ENCODE measurements at places on chromosomes 13 and 19. TPM values are rescaled to one million over a fixed set of nuclear protein-coding genes. Genes with fewer than 3 reads are reported as not detected.

Gene ZNF625
- total RNA-seq = 3.0 TPM

Gene IGFL2
- not detected for total RNA-seq

Gene KASH5
- total RNA-seq = not detected

Gene ATP4A
- total RNA-seq = not detected

Gene TRPM4
- 291 TPM for total RNA-seq
